NCI-H1417 treated with DMSO at 0.1 percent for 48 hours (cell line): ENCODE measurements at places on chromosomes 2 and 18.

- no peak for DNase-seq
Measured at GRCh38 chr2:178268435-178268834, 74.1 kb downstream of the OSBPL6 start.

DNA sequence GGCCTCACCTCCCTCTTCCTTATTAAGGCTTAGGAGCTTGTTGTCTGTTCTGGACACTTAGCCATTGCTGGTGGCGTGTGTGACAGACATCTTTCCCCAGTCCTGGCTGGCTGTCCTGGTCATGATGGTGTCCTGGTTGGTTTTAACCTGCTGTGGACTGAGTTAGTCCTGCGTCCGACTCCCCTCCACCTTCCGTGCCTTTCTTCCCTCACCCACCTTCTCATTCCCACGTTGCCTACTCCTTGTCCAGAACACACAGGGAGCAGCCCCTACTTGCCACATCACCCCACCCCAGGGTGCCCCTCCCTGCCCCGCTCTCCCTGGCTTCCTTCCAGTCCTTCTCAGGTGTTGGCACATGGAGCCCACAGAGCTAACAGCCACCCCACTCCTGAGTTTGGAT, 9.5 kb downstream of the ANO7 start:
- DNase-seq: no peak

GRCh38 chr2:95269036-95269680, 5.1 kb upstream of the PROM2 start:
- no peak for DNase-seq

DNA sequence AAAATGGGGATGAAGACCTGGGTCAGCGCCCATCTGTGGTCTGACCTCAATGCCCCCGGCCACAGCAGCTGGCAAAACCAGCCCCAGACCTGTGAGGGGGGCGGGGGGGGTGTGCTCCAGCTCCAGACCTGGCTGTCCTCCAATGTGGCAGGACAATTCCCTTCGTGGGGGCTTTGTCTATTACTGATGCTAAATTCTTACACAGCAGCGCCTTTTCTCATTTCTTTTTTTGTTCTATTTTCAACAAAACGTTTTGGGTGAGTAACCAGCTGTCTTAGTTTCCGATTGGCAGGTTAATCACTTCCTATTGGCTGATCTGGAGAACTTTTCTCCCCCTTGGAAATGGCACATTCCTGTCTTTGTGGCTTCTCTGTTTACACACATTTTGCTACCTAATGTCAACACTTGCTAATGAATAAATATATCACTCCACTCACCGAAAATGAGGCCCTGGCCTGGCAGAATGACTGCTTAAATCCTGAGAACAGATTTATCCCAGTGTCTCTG, 4.4 kb downstream of the SMAD7 start:
- DNase-seq: peak; percentile 58

GRCh38 chr2:56357655-56358295, 174.0 kb downstream of the CCDC85A start:
- DNase-seq: no peak

DNA sequence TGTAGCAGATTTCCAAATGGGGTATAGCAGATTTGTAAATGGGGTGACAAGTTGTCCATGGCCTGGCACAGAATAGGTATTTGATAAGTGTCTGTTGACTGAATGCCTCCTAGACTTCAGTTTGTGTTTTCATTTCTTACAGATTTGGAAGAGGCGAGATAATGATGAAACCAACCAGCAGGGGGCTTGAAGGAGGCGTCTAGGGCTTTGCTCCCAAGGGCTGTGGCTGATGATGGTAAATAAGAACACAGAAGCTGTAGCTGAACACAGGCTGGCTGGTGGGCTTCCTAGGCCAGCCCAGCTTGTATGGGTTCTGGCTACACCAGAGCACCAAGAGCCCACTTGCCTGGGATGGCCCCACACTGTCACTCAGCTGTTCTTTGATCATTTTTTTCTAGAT, 19.4 kb downstream of the SFTPB start:
- no peak for DNase-seq

GRCh38 chr2:108267101-108267500, 21.6 kb upstream of the SULT1C2 start:
- no peak for DNase-seq

DNA sequence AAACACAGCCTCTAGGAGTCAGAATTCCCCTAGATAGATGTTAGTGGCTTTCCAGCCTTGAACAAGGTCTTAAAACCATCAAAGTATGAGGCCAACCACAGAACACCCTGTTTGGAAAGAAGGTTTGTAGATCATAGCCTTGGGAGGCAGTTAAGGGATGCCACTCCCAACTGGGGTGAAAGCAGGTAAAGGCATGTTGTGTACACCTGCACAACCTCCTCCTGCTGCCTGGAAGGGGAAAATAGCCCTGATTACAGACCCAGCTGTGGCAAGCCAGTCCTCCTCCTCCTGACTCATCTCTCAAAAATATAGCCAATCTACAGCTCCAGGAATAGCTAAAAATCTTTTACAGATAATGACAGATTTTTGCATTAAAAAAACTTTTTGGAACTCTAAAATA, 108.1 kb downstream of the RBM43 start:
- DNase-seq: no peak

- DNase-seq: no peak
Measured at GRCh38 chr2:138455691-138456090, 45.9 kb upstream of the SPOPL start.

- DNase-seq: no peak
Measured at GRCh38 chr2:218982586-218983262, 2.3 kb downstream of the FEV start.

GRCh38 chr2:47034973-47035609, 119.5 kb upstream of the MCFD2 start:
- DNase-seq: no peak

DNA sequence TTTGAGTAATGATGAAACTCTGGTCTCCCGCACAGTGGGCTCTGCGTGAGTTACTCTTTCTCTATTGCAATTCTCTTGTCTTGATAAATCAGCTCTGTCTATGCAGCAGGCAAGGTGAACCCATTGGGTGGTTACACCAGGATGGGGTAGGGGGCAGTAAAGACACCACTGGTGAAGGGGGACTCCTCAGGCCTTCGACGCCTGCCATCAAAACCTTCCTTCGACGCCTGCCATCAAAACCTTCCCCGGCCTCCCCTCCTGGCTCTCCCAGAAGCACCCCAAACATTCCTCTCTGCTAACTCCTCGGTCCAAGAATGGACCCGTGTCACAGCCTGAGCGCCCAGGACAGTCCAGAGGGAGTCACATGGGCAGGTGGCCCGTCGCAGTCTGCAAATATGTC, 4.8 kb upstream of the STARD7 start:
- no peak for DNase-seq

DNA sequence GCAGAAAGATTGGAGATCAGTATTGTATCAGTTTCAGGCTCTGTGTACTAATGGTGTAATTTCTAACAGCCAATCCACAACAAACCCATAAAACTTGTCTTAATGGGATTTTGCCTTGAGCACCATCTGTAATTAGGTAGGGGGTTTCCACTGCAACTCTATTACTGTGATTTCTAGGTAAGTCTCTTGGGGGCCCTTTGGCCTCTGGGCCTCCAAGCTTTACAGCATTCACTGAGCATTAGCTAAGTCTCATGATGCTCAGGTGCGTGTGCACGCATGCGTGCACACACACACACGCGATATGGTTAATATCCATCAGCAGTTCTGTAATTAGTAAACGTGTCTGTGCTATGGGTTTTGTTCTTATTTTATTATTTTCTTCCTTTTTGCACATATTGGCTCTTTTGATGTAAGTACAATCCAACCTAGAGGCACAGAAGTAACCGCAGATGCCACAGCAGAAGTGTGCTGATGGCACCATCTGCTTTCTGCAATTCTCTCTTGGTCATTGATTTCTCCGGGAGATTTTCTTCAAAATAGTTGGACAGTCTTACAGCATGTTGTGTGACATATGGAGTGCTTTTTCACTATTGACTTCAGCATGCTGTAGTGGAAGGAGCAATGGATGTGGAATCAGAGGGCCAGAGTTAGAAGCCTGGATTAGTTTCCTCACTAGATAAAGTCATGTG, 592.0 kb downstream of the LRRTM4 start:
- no peak for DNase-seq

DNA sequence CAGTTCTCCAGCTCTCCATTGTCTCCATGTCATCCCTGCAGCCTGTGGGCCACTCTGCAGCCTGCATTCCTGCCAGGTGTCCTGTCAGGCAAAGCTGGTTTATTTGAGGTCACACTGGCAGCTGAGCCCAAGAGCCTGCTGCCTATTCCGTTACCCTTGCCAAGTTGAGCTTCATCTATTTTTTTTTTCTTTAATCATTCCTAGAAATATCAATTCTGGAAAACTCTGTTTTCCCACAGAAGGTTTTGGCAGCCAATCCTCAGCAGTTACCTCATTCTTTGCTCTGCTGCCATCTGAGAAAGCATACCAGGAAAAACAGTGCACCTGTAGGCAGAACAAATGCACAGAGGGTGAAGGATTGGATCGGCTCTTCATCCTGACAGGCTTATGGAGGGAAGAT, 411.0 kb upstream of the ACVR2A start:
- DNase-seq: no peak

DNA sequence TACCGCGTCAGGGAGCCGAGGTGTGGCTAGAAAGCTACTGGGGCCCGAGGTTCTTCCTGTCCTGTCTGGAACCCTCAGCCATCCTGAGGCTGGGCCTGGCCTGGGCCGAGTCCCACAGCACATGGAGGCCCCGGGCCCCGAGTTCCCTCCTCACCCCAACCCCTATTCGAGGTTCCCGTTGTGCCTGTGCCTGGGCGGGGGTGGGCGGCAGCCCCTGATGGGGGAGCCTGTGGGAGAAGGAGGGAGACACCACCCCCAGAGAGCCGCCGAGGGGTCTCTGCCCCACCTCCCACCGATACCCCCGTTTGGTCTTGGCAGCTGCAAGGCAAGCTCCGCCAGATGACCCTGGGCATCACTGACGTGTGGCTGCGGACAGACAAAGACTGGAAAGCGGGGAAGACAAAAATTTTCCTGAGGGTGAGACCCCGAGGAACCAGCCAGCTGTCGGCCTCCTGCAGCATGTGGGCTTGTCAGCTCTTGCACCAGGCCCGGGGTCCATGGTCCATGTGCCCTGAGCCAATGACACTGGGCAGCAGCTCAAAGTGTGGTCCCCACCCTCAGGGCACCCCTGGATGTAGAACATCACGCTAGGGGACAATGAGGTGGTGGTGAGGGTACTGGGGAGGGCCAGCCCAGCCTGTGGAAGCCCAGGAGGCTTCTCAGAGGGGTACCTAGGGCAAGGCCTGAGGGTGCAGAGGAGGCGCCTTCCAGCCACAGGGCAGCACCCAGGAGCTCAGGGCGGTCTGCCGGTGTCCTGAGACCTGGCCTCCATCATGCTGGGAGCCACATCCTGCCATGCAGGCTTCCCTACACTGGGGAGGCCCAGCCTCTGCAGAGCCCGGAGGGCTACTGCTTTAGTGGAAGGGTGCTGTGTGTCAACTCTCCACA, 52.5 kb upstream of the GPR17 start:
- DNase-seq: no peak

- no peak for DNase-seq
Measured at GRCh38 chr2:199219551-199219950, 238.2 kb downstream of the SATB2 start.

DNA sequence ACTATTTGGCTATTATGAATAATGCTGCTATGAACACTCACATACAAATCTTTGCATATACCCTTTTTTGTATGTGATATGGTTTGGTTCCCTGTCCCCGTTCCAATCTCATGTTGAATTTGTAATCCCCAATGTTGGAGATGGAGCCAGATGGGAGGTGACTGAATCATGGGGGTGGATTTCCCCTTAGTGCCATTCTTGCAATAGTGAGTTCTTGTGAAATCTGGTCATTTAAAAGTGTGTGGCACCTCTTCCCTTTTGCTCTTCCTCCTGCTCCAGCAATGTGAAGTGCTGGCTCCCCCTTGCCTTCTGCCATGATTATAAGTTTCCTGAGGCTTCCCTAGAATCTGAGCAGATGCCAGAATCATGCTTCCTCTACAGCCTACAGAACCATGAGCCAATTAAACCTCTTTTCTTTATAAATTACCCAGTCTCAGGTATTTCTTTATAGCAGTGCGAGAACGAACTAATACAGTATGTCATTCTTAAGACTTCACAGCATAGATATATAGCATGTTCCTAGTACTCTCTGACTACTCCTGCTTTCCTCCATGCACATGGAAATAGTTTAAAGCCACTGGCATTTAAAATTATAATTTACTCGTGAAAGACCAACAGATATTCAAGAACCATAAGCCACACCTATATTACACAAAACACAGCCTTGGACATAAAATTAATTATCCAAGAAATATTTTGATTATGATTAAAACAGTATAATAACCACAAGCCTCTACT, 75.2 kb downstream of the COBLL1 start:
- DNase-seq: no peak

GRCh38 chr2:188824125-188824524, 150.0 kb upstream of the COL3A1 start:
- DNase-seq: no peak

- DNase-seq: no peak
Measured at GRCh38 chr2:129771418-129772189, 207.9 kb upstream of the RAB6C start.

DNA sequence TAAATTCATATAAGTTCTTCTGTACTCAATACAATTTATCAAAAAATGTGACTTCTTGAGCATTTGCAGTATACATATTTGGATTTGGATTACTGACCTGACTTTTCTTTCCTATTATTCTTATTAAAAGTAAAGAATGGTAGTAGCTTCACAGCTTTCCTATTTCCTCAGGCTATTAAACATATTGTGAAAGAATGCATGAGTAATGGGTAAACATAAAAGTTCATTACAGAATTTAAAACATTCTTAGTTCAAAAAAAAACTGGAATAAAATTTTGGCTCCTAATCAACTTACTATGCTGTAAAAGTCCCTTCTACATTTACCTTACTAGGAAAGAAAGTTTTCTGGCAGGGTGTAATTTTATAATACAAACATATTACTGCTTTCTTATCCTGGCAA, 27.3 kb upstream of the C2orf66 start:
- no peak for DNase-seq

DNA sequence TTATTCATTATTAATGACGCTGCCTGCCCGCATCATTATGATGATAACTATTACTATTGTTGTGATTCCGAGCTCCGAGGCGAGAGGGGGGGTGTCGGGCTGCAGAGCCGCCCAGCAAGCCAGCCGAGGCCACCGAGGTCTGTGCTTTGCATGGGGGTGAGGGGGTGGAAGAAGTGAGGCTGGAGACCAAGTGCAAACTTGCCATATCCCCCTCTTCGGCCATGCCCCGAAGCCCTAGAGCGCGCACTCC, 3.6 kb downstream of the BCL11A start:
- DNase-seq: no peak

DNA sequence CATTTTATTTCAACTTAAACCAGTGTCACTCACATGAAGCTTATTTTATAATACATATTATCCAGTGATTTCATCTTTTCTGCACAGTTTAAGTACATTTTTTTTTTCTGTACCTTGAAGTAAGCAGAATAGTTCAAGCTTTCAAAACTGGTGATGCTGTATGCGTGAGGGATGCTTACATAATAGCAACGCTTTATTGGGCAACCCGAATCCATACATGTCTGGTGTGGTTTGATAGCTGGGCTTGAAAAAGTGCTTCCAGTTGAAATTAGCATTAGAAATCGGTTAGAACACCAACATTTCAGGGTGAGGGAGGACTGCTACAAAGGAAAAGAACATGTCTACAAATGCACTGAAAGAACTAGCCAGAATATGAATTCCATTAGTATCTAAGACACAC, 117.4 kb downstream of the MBP start:
- DNase-seq: no peak
